ENCODE measurements at places on chromosomes 13 and 19. TPM values are rescaled to one million over a fixed set of nuclear protein-coding genes. Genes with fewer than 3 reads are reported as not detected.
A peak's percentile ranks its signal among the peaks of the same experiment; 100 is the strongest.

The DUS3L gene
- total RNA-seq = 69.6 TPM

The ZSCAN5B gene
- not detected for total RNA-seq

GRCh38 chr19:10848230-10848856 is at the start of gene C19orf38:
Gene C19orf38 (plus strand): TSS chr19:10848415. CDS start chr19:10848509, 94 bp downstream.
- peak; percentile 26 for DNase-seq

DNA sequence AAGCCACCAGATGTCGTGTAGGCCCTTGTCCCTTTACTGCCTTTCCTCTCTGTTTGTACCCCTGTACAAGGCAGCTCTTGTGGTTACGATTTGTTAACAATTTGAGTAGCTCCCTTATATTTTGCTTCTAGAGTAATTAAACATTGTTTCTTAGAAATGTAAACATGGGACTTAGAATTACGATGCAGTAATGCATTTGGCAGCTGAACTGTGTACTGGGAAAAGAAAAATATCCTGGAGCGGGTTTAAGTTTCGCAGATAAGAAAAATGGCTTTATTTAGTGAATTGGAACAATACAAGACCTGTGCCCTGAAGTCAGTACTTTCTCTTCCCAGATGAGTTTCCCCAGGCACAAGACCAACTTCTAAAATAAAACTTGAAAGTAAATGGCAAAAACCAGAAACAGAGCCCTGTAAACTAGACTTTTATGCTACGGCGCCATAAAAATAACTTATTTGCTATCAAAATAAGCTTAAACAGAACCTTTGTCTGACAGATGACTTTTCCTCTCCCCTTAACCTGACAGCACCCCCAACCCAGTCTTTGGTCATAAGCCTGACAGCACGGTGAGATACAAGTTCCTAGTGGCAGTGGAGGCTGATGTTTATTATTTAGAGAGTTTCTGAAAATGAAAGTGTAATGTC is 63.0 kb downstream of the LRCH1 start:
- no peak for DNase-seq

DNA sequence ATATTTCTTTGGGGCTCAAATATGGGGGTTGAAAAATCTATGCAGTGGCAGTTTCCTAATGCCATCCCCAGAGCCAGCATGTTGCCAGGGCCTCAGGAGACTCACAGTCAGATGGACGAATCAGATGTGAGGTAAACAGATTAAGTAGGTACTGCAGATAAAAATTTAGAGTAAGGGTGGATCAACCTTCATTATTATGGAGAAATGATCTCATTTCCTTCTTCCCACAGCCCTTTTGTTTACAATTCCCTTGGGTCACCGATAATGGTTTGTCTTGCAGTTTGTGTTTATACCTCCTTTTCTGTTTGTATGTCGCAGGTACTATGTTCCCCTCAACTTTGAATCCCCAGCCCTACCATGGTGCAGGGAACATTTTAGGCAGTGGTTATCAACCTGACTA is 20.0 kb downstream of the DIAPH3 start:
- no peak for DNase-seq

GRCh38 chr19:3033595-3034405 is 4.7 kb upstream of the TLE2 start:
- DNase-seq = no peak

The SLC6A16 gene
- 1.1 TPM for total RNA-seq

The AMER2 gene
- total RNA-seq = not detected

DNA sequence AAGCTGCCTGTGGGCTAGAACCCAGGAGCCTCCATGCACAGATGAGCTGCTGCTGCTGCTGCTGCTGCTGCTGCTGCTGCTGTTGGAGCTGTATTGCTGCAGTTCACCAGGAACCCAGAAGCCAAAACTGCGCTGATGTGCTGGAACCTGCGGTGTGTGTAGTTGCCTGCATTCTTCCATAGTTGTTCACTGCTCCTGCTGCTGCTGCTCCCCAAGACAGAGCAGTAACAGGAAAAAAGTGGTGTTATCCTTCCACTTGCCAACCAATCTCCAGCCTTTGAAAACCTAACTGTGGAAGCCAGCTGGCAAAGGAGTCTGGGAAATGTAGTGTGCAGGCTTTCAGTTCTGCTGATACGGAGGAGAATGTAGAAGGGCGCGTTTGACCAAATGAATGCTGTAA is 37.9 kb downstream of the ARHGAP35 start:
- no peak for DNase-seq

The FXYD3 gene
- total RNA-seq = not detected

GRCh38 chr13:51738226-51738905 is 65.6 kb downstream of the DHRS12 start:
- no peak for DNase-seq

The ADGRE3 gene
- not detected for total RNA-seq

The COX6B2 gene
- total RNA-seq = not detected

DNA sequence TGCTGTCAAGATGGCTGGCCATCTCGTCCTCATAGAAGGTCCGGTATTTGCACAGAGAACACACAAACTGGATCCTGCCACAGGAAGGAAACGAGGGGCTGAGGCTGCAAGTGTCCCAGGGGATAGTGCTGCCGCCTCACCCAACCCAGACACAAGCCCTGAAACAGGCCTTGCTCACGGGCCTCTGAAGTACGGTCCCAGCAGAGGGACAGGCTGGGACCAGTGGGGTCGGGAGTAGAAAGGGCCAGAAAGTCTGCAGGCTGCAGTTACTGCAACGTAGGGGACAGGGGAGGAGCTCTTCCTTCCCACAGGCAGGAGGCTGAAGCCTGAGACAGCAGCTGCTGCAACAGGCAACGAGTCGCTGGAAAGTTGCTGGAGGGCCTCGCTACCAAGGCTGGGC is 18.2 kb upstream of the AKAP8 start:
- no peak for DNase-seq

The CEACAM20 gene
- not detected for total RNA-seq

The HS6ST3 gene
- total RNA-seq = not detected

GRCh38 chr13:78382491-78382890 is 220.9 kb downstream of the POU4F1 start:
- no peak for DNase-seq

- DNase-seq = no peak
Measured at GRCh38 chr13:109665781-109666249, 120.6 kb downstream of the IRS2 start.

The DZIP1 gene
- total RNA-seq = 0.85 TPM

GRCh38 chr19:19064811-19065745 is 1.3 kb downstream of the SLC25A42 start:
- peak; percentile 63 for DNase-seq

DNA sequence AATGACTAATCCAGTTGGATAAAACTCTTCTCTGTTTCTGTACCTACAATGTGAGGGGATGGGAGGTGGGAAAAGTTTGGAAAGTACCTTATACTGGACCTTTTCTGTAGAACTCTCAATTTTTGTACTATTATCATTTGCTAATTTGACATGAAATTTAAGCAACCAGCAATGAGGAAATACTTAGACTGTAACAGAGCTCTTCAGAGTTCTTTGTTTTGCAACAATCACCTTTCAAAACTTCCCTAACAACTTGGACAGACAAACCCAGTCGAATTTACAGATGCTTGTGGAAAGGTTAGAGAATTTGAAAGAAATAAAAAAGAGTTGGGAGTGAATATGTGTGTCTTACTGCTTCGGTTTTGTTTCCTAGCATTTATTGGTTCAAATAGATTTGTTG is 16.8 kb downstream of the KBTBD7 start:
- no peak for DNase-seq

DNA sequence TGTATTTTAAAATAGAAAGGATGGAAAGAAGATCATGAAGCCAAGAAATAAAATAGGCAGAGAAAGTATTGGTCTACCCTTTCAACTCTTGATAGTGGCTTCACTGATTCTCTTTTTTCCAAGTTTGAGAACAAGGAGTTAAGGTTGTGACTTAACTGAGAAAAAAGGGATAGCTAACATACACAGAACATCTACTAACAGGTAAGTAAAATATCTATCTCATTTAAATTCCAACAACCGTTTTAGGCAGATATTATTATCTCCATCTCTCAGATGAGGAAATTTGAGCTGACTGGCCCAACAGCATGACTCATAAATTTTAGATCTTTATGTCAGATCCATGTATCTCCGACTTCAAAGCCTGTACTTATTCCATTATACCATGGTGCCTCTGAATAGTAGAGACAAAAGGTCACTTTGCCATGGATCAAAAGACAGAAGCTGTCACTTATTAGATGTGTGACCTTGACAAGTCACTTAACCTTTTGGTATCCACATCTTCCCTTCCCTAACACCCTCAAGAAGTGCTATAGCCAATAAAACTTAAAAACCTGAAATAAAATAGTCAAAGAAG is 152.1 kb downstream of the DACH1 start:
- DNase-seq = no peak

DNA sequence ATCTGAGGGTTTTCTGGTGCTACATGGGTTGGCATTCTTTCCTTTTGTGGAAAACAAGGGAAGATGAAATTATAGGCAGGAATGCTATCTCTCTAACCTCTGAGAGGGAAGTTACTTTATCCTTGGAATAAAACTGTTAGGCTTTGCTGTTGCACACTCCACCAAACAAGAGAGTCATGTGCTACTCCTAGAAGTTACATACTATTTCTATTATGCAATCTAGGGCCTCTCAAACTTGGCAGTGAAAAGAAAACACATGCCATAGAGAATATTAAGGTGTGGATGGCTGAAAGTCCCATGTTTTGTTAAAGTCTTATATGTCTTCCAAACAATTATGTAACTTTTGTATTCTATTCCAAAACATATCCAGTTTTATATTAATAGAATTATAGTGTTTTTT is 367.9 kb downstream of the SLC7A1 start:
- no peak for DNase-seq

GRCh38 chr19:3944018-3944721 is 11.3 kb downstream of the NMRK2 start:
- DNase-seq = no peak

The PSG4 gene
- not detected for total RNA-seq

DNA sequence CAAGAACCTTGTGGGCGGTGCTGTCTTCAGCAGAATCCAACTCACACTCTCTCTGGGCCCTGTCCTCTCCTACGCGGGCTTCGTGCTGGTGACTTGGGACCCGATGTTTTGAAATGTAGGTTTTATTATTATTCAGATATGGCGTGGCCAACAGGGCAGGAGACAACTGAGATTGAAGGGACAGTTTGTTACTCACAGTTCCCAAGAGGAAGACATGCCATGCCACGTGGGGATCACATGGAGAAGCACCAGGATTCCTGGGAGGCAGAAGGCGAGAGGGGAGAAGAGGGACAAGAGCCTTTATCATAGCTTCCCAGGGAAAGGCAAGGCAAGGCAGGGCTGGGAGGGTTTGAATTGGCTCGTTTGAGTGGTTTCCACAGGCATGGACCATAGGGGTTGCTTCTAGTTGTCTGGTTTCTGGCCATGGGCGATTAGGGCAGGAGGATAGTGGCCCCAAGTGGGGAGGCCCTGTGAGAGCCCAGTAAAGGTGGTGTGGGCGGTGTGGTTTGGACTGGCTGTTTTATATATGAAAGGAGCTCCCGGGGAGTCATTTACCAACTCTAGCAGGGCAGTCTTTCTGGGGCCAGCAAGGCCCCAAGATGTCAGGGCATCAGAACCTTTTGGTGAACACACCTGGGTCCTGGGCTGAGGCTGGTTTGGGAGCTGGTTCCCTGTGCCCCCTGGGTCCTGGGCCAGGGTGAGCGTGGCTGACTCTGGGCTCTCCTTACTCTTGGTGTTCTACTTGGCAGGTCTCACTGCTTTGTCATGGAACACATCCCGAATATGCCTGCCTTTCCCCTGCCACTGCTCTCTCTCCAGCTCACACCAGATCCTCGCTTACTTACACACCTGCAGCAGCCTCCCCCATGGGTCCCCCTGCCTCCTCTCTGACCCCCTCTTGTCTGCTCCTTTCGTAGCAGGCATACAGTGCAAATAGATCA is 94.0 kb upstream of the ZNF536 start:
- DNase-seq = no peak

DNA sequence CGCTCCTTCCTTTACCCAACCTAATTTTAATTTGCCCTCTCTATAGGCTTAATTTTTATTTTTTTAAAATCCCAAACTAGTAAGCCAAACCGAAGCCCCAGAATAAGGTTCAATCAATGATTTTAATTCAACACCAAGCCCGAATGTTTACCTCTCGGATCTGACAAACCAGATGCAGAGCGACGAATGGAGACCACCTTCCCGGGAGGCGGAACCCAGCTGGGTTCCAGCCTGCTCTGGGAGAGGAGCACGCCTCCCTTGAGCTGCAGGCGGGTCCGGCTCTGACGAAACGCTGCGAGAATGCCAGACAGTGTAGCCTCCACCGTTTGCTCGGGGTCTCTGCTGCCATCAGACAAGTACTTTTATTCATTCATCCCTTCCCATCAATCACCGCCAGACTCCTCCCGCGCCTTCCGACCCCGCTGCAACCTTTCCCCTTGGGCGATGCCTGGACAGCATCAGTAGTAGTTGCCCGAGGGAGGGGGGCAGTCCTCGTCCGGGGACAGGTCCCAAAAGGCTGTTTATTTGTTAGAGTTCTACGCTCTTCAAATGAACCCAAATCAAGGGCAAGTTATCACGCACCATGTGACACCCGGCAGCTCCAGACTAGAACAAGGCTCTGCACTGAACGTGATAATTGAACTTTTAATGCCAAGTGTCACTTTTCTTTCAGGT is 752 bp upstream of the EDNRB start:
- peak; percentile 3 for DNase-seq

GRCh38 chr19:51430221-51430620 is 12.8 kb upstream of the SIGLEC10 start:
- DNase-seq = no peak

The FFAR2 gene
- not detected for total RNA-seq

The ZNF536 gene
- not detected for total RNA-seq

The NOTCH3 gene
- total RNA-seq = 0.16 TPM

The CERS1 gene
- 0.18 TPM for total RNA-seq

The MTUS2 gene
- total RNA-seq = not detected

DNA sequence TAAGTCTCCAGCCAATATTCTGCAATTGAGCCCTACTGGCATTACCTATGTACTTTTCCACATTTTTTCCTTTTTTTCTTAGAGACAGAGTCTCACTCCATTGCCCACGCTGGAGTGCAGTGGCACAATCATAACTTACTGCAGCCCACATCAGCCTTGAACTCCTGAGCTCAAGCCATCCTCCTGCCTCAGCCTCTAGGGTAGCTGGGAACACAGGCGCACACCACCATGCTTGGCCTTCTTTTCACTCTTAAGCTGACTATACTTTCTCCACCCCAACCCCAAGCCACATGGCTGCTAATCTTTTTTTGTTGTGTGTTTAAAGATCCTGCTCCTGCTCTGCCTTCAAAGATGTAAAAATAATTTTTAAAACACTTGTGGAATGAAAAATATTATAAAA is 1.6 kb upstream of the LATS2 start:
- no peak for DNase-seq

DNA sequence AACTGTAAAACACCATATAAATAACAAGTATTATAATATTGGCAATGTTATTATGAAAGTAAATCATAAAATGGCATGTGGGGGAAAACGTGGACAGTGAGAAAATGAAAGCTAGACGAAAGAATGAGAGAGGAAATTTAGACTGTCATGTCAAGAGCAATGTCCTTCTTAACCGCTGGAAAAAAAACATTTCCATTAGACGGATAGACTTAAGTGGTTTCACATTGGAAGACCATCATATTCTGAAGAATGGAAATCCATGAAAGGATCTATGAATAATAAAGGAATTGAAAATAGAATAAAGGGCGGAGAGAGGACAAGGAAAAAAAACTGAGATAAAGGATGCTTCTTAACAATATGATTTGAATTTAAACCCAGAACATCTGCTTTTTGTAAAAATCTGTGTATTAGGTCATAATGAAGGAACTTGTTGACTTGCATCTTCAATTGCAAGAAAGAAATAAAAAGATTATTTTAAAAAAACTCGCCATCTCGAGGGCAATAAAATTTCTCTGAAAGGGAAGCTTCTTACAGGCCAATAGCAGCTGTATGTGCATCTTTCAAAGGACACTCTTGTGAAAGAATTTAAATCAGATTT is 90.6 kb downstream of the SPRY2 start:
- no peak for DNase-seq
